Spinal cord (tissue), 10 donors: ENCODE measurements at places on chromosomes 1 and 21. TPM values are rescaled to one million over a fixed set of nuclear protein-coding genes. Genes with fewer than 3 reads are reported as not detected.

REN gene
- total RNA-seq, result not detected

- DNase-seq, result no peak
These were observed 31.5 kb upstream of the MAP10 start for GRCh38 chr1:232773752-232774151.

DNA sequence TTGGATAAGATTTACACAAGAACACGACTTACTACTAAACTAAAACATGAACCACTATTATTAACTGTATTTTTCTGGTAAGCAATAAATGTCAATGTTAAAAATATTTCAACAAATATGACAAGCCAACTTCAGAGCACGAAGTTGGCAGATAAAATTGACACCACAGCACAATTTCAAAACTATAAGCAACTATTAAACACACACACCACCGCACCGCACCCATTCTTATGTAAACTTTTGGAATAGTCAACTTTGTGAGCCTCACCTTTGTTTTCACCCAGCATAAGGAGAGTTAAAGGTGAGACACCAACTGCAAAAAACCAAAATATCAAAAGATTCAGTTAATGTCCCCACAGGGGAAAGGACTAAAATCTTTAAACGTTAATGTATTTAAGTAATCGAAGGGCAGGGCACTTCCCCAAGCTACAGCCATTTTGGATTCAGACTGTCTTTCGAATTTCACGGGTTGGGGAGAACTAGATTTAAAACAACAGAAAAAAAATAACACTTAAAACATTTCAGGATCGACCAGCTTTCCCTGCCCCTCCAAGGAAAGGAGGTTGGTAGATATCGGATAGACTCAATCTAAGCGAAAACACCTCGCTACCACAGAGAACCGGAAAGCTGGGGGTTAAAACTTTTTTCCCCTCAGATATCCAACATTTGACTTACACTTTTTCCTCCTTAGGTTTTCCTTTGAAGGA, 872 bp downstream of the GPBP1L1 start:
- DNase-seq, result no peak

DNA sequence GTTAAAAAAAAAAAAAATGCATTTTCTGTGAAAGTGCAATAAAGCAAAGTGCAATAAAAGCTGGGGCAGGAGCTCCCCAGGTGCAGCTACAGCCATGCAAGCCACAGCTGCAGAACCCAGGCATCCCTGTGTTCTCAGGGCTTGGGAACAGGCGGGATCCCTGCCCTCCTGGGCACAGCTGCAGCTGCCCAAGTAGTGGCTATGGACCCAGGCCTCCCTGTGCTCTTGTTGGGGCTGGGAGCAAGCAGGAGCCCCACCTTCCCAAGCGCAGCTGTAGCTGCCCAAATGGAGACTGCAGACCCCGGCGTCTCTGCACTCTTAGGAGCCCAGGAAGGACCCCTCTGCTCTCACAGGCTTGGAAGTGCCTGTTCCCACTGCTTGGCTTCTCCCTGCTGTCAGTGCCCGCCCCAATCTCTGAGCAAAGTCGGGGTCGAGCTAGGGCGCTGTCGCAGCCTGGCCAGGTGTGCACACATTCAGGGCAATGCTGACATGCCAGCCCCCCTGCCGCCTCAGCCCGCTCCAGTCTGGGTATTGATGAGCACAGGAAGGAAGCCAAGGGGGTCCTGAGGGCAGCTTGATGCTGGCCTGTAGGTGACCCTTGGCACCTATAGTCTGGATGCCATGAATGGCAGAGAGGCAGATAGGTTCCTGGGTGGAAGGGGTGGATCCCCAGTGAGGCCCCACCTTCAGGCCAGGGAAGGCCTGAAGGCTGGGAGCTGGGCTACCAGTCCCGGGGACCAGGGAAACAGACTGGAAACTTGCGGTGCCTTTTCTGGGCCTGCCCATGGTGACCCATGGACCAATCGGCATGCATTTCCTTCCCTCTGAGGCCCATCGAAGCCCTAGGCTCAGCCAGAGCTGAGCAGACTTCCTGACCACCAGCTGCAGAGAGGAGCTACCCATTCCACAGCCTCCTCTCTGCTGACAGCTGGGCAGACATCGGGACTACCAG, 58.6 kb downstream of the RRAGC start:
- no peak for DNase-seq

GRCh38 chr1:45995298-45995697, 137.1 kb downstream of the PIK3R3 start:
- no peak for DNase-seq
